ENCODE measurements at places on chromosomes 6 and 20.

- DNase-seq: peak; percentile 36
Measured at GRCh38 chr6:1267057-1267732, 44.7 kb upstream of the FOXQ1 start.

DNA sequence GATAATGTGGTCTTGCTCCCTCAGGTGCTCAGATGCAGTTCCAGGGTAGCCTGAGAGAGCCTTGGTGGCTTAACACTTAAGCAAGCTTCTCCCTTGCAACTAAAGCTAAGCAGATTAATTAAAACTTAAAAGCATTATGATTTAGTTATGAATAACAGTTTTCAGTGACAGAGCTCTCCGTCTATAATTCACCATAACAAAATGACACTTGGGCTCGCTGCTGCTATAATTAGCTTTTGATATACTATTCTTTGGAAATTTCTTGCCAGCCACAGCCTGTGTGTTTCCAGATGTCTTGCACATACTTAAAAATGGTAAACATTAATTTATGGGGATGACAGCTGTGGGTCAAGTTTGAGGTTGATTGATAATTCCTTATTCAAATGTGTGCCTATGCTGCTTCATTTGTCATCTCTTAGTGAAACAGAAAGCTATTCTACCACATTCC lies 380.5 kb downstream of the TFAP2B start:
- no peak for DNase-seq

- no peak for DNase-seq
Measured at GRCh38 chr6:100999034-100999597, 118.0 kb upstream of the ASCC3 start.

- DNase-seq: no peak
Measured at GRCh38 chr6:52588087-52588709, 11.3 kb upstream of the TRAM2 start.

DNA sequence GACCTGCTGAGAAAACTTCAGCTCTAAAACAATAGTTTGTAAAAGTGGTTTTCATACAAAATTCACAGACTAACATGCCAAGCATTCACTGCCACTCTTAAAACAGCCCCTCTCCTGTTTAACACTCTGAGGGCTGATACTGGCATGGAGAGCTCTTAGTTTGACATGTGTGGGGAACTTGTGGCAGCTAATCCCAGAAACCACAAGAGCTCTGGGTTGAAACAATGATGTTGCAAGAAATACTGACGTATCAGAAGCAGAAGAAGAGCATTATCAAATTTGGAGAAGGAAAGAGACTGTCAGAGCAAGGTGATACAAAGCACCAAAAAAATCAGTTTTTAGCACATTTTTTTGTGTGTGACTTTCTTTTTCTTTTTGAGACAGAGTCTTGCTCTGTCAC lies 5.1 kb downstream of the BEND3 start:
- no peak for DNase-seq

- DNase-seq: no peak
Measured at GRCh38 chr6:162029873-162030576, 697.5 kb downstream of the PRKN start.

DNA sequence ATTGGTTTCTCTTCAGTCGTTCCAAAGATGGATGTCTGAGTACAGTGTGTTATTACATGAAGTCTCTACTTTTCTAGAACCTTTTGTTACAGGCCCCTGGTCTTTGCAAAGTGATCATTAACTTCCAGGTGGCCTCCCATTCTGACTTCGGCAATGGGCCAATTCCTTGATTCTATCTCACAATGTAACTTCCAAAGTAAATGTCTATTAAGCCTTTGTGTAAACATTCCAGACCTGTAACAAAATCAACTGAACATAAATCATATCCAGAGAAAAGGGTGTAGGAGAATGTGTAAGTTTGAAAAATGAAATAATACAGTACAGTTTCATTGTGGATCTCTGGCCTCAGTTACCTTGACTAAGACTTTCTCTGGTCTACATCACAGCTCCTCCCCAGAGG lies 187.8 kb upstream of the JAG1 start:
- DNase-seq: no peak

DNA sequence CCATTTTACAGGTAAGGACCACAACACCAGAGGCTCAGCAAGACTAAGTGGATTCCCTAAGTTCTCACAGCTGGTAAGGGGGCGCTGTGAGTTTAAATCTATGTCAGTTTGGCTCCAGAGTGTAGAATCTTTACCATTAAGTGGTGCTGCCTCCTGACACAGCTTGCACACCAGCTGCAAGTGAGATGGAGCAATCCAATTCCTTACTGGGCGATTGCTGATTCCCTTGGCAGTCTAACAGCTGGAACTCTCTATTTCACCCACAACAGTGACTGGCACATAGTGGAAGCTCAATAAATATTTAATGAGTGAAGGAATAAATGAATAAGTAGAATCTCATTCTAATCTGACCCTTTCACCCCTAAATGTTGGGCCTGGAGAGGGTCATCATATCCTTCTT lies 176.7 kb downstream of the CLIC5 start:
- no peak for DNase-seq

- DNase-seq: peak; percentile 48
Measured at GRCh38 chr6:125421836-125422235, 120.1 kb upstream of the HDDC2 start.

DNA sequence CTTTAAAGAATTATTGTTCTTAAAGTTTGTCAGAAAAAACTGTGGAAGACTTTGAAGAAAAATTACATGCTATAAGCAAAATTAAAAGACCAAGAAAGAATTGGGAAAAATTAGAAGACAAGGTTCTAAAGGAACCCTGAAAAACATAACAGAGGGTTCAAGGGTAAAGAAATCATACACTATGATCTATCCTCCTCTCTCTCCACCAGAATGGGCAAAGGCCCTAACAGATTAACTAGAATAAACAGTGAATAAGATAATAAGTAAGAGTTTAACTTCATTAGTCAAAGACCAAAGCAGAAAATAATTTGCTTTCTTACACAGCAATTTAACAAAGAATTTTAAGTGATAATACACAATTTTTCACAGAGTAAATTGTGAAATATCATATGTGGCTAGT lies 201.2 kb upstream of the PDE10A start:
- DNase-seq: no peak

- no peak for DNase-seq
Measured at GRCh38 chr6:1400126-1400850, 10.9 kb downstream of the FOXF2 start.

DNA sequence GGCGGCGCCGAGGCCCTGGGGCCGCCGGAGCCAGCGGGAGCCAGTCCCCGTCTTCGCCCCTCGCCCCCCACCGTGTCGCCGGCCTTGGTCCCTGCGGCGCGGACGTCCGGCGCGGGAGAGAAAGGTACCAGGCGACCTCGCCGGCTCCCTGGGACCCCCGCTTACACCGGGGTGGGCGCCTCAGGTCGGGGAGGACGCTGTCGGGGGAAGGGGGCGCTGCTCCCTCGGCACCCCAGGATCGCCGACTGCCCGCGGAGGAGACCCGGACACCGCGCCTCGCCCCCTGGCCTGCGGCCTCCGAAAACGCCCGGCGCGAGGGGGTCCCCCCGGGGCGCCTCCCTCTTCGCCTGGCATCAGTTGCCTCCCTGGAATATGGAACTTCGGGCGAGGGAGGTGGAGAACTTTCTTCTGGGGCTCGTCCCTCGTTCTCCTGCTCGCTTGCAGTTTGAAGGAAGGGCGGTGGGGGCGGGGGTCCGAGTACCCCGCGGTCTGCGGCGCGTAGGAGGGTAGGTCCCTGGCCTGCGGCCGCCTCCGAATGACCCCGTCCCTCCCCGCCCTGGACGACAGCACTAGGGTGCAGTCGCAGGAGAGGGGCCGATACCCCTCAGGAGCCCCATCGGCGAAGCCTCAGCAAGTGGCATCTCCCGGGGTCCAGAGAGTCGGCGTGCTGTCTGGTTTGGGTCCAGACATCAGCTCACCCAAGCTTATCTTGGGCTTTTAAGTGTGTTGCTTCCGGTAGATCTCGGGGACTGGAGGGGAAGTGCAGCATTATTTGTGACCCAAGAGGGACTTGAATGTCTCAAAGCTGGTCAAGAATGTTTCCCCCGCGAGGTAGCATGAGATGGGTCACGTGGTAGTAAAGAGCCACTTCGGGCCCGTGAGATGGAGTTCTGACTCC lies 549 bp downstream of the ANKRD6 start:
- DNase-seq: no peak

- DNase-seq: peak; percentile 81
Measured at GRCh38 chr6:26103141-26103769, 16.0 kb downstream of the HFE start.

GRCh38 chr6:27514906-27515495 lies 42.1 kb upstream of the ZNF184 start:
- no peak for DNase-seq

GRCh38 chr6:132168961-132169360 lies 217.8 kb upstream of the CCN2 start:
- no peak for DNase-seq

DNA sequence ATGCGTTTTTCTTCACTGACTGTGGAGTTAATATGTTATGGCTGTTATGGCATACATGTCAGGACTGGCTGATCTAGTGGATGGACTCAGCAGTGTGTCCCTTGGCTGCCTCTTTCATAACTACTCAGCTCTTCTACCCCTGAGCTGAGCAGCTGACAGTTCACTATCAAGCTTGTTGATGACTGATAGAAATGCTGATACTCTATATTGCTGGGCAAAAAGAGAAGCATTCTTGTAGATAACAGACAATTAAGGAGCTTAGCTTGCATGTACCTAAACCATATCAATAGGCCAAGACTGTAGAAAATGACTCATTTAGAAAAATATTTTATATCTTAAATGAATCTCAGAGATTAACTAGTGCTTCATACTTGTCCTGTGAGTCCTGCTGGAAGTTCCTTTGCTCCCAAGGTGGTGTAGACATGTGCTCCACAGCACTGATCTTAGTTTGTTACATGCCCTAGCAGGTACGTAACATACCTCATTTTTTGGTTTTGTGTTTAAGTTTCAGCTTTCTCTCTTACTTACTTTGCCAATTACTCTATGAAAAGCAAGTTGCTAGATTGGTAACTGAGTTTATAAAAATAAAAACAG lies 236.9 kb downstream of the GMDS start:
- DNase-seq: no peak

- no peak for DNase-seq
Measured at GRCh38 chr20:18032977-18033892, 24.5 kb downstream of the OVOL2 start.

- DNase-seq: no peak
Measured at GRCh38 chr6:43213431-43213830, 15.8 kb downstream of the DNPH1 start.

- no peak for DNase-seq
Measured at GRCh38 chr6:168264593-168265335, 54.8 kb downstream of the DACT2 start.

DNA sequence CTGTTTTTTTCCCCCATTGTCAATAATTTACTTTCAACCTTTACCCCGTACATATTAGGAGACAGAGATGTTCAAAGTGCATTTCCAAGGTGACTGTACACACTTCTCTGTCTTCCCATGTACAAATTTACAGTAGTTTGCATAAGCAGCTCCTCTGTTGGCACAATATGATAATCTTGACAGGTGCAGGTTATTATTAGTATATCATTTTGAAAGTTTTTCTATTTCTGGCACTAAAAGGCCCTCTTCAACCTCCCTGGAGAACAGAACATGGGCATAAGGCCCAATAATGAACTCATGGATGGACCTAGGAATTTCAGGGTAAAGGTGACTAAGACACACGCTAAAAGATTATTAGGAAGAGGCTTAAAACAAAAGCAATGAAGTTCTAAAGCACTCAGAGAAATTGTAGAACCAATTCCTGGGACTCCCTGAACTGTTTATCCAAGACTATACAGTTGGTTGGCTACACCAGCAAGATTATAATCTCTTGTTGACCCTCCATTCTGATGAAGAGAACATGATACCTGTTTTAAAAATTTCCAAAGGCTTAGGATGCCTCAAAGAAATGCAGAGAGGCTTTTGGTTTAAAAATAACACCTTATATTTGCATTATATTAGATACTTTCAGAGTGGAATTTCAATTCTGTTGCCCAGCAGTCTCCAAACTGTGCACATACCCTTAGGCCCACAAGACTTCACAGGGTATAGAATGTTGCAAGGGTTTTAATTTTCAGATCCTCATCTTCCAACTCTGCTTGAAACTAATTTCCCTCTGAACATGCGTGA lies 1.1 kb downstream of the AIG1 start:
- peak; percentile 36 for DNase-seq

DNA sequence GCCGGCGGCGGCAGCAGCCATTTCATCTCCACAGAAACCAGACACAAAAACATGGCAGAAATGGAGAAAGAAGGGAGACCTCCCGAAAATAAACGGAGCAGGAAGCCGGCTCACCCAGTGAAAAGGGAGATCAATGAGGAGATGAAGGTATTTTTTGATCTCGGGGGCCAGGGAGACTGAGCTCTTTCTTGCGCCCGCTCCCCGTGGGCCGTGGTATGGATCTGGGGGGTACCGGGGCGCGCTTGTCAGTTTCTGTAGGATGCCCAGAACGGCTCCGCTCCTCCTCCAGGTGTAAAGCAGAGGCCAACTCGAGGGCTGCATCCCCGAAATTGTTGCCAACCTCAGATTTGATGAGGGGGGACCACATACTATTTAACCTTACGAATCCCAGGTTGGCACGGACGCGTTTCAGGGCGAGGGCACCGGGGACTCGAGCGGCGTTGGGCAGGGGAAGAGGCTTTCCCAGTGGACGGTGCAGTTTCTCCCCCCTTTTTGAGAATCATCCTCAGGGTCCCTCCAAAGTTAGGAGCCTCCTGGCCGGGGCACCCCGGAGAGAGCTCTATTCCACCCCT lies 735 bp downstream of the SOBP start:
- DNase-seq: no peak

- DNase-seq: no peak
Measured at GRCh38 chr6:41699063-41699462, 36.3 kb downstream of the TFEB start.

GRCh38 chr6:85004361-85004995 lies 240.1 kb upstream of the TBX18 start:
- no peak for DNase-seq

DNA sequence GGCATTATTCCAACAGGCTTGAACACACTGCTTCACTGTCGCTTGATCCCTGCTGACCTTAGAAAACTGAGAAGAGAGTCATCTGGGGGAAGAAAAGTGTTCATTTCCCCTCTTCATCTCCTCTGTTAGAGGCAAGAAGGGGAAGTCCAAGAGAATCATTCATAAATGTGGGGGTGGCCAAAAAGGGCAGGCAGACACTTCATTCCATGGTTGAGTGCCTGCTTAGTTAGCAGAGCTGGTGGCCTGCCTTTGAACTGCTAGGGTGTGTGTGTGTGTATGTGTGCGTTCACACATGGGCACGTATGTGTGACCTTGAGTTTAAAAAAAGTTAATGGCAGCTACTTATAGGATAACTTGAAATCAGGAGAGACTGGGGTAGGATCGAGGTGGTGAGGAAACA lies 39.4 kb upstream of the RFPL4B start:
- no peak for DNase-seq

All from fibroblast of lung (primary cell).